ENCODE measurements at places on chromosomes 4 and X.

GRCh38 chr4:87848622-87849351 lies 16.0 kb downstream of the MEPE start:
- DNase-seq: peak; percentile 76

- DNase-seq: peak; percentile 23
Measured at GRCh38 chr4:88630756-88631155, 38.5 kb downstream of the HERC3 start.

DNA sequence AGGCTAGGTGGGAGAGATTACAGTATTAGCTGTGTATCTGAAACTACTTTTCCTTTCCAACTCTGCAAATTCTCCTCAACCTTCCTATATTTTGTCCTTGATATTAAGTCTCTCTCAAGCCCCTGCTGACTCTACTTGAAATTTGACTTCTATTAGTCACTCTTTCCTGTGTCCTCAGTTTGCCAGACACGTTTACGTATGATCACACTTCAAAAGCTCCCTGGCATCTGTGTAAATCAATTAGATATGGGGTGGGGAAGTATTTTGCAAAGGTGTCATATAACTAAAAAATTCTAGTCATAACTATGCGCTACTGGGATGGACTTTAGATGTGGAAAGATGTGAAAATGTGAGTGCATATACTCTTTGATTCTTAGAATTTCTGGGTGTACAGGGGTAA lies 67.4 kb upstream of the ARHGAP24 start:
- no peak for DNase-seq

DNA sequence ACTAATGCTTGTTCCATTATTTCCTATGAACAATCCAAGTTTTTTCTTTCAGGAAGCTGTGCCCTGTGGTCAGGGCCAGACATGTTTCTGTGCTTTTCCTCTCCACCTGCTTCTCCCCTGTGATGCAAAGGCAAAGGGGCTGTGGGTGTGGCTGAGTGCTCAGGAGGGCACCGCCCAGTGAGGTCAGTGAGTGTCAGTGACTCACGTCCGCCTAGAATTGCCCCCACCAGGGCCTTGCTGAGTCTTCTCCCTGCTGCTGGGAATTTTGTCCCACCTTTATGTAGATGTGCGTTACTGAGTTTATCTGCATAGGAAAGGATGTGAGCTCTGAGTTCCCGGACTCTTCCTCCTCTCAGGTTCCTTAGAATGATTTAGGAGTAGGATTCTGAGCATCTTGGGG lies 283.2 kb downstream of the DCHS2 start:
- peak; percentile 38 for DNase-seq

- DNase-seq: no peak
Measured at GRCh38 chr4:150510176-150510865, 71.6 kb upstream of the MAB21L2 start.

GRCh38 chr4:81806485-81806884 lies 334.8 kb upstream of the RASGEF1B start:
- DNase-seq: no peak

DNA sequence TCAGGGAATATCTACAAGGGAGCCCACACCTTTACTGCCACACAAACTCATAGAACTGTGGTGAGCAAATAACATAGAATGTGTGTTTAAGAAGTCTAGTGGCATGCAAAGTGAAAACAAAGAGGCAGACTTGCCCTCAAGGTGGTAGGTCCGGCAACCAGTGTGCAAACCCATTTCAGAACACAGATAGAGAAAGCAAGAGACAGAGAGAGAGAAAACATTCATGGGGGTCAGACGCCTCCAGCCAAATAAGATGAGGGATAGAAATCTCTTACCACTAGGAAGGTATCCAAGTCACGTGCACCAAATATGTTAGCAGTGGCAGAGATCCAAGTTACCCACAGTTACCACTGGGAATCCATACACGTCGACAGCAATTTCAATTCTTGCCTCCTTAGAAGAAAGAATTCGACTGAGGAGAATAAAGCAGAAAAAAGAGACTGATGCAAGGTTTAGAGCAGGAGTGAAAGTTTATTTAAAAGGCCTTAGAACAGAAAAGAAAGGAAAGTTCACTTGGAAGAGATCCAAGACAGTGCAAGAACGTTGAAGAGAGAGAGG lies 252.8 kb downstream of the NAP1L3 start:
- no peak for DNase-seq

GRCh38 chrX:115493015-115493414 lies 68.0 kb upstream of the PLS3 start:
- DNase-seq: no peak

GRCh38 chr4:75950213-75950815 lies 9.5 kb upstream of the NAAA start:
- no peak for DNase-seq

DNA sequence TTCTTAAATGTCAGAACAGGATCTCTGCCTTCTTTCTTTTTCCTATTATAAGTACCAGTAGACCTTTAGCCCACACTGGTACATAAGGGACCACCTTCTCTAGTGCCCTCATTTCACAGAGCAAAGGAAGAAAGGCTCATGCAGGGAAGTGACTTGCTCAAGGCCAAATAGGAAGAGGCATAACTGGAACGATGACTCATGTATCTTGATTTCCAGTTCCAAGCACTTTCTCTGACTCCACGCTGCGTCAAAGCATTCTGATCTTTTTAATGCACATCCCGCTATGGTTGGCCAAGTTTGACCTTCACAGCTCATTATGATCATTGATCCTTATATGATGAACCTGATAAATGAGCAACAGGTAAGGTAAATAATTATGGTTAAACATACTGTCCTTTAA lies 542.0 kb downstream of the GBA3 start:
- DNase-seq: no peak

DNA sequence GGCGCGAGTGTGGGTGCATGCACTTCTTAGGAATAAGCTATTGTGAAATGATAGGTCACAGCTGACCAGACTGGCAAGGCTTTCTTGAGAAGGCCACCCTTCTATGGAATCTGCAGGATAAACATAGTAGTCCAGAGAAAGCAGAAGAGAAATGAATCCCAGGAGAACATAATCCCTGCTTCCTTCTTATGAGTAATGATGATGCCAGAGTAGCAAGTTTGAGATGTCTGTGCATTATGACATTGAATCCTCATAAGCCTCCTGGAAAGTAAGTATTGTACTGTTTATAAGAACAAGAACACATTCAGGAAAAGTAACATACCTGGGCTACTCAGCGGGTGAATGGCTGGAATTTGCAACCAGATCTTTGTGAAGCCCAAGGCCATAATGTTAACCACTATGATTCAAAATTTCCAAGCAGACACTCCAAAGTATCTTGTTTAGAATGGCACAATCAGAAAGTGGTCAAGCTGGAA lies 272.1 kb upstream of the HS3ST1 start:
- no peak for DNase-seq

DNA sequence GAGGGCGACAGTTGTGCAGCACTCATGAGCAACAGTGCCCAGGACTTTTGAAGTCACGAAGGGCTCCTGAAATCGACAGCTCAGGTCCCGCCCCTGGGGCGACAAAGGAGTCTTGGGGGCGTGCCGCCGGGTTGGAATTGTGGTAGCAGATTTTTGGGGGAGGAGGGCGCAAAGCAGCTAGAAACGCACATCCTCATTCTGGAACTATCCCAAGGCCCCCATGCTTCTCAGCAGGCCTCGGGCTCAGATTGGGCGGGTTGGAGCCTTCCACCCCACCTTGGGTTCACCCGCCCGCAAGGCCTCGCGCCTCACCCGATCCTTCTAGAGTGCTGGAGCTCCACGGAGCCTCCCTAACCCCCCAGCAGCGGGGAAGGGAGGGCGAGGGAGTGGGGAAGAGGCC lies 85.5 kb downstream of the HPRT1 start:
- no peak for DNase-seq

DNA sequence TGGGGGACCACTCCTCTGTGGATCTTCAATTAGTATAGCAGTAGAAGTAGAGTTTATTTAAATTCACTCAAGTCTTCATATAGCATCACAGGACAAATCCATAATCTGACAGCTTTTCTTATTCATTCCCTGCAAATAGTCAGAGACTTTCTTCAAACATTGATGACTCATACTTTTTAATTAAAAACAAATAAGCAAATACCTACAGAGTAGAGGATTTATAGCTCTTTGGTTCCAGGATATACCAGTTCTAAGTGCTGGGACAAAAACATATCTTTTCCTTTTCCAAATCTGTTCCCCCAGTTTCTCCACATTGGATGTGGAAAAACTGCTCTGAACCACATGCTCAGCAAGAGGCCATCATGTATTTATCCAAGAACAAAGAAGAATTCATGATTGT lies 24.1 kb downstream of the EMCN start:
- DNase-seq: peak; percentile 7

- no peak for DNase-seq
Measured at GRCh38 chr4:126530996-126531585, 1101.7 kb upstream of the INTU start.

DNA sequence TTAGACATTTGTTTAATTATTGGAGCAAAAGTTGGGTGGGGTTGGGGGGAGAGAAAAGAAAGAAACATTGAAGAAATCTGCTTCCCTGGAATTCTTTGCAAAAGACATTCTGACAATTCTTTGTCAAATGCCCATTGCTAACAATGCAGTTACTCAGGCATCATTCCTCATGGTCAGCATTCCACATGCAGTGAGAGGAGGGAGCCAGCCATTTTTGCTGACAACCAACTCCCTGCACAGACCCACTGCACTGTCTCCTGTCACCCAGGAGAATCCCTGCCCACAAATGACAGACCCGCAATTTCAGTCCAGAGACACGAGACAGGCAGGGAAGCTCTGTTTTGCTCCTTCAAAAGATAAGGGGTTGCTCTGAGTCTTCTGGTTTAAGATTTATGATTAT lies 985.1 kb upstream of the SLIT2 start:
- DNase-seq: no peak

DNA sequence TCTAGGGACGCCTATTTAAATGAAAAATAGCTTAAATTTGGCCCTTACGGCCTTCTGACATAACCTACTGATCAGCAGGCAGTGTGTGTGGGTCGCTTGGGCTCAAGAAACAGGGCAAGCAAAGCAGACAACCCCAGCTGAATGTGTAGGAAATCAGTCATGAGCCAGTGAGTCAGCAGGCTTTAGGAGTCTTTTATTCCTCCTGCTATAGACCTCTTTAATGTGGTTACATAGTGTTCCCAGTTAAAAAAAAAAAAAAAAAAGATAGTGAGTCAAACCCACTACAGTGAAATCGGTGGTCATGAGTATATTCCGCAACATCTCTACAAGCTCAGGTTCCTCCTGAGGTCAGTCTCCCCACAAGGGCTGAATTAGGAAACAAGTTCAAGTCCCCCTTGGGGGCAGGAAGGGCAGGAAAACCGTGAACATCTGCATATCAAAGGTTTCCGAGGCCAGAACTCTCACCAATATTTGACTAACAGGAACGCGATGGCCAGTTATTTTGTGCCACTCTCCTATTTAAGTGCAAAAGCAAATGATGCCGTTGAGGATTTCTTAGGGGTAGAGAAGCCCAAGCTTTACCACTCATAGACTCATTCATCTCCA lies 32.7 kb downstream of the ACSL1 start:
- DNase-seq: peak; percentile 29

- DNase-seq: no peak
Measured at GRCh38 chr4:127533028-127533700, 99.6 kb upstream of the INTU start.

DNA sequence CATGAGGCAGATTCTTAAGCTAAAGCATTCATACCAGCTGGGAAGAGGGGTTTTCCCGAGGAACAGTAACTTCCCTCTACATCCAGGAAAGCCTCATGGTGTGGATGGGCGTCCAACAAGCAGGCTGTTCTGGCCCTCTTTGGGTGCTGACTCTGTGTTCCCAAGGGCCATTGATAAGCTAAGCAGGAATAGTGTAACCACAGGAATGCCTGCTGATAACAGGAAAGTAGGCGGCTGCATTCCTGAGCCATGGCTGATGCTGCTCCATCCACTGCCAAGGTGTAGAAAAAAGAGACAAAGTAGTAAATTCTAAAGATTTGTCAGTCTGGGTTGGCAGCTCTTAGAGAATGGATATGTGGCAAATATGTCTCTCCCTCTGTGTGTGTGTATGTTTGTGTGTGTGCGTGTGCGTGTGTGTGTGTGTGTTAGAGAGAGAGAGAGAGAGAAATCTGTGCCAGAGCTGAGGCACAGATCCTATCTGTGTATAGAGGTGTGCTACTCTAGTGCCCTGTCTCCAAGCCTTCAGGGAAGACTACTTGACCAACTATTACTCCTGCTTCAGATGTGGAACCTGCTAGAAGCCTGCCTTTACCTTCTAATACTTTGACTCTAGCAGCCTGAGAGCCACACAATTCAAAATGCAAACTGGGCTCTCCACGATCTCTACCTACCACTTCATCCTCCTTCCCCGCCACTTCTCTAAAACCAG lies 353.1 kb upstream of the NR3C2 start:
- peak; percentile 17 for DNase-seq

DNA sequence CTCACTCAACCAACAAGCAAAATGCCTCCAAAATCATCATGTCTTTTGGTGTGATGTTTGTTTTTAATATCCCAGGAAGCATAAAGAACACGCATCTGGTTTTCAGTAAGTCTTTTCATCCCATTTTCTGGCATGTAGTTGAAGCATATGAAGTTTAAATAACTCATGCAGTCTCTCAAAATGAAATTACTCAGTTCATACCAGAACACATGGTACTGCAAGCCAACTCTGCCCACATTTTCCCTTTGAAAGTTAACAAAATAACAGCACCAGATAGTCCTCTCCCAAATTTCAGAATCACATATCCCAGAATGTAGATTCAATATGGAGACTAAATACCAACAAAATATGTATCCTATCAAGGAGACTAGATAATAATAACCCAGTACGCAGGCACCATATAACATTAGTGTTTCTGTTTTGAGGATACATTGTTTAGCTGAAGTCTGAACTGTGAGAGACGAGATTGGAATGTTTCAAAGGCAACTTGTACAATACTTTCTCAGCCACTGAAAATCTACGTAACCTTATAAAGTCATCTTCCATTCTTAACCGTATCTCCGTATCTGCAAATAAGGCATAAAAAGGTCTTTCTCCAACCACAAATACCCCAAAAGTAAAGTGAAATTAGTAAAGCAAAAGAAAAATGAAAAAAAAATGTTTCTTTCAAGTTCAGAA lies 23.1 kb downstream of the CORIN start:
- DNase-seq: no peak

- no peak for DNase-seq
Measured at GRCh38 chr4:174105202-174105601, 178.3 kb downstream of the FBXO8 start.

GRCh38 chrX:131046596-131046995 lies 11.6 kb upstream of the ARHGAP36 start:
- no peak for DNase-seq

Data from LoVo (cell line).